ENCODE measurements at places on chromosomes 3 and 15. TPM values are rescaled to one million over a fixed set of nuclear protein-coding genes. Genes with fewer than 3 reads are reported as not detected.

GRCh38 chr3:186172353-186172752, 63.5 kb upstream of the ETV5 start:
- DNase-seq, result no peak
- no peaks in the 10 kb centered on the region for H3K36me3 ChIP-seq
- no peak overlapping the region for H3K4me3 ChIP-seq
- peaks cover 3% of the 10 kb centered on the region for H3K4me1 ChIP-seq
- H3K27me3 ChIP-seq, result no peaks in the 10 kb centered on the region
- H3K27ac ChIP-seq, result no peak overlapping the region

GRCh38 chr3:160012108-160012507, 23.5 kb downstream of the IL12A start:
- no peaks in the 10 kb centered on the region for H3K4me1 ChIP-seq
- no peak for DNase-seq
- no peak overlapping the region for H3K27ac ChIP-seq
- H3K27me3 ChIP-seq, result no peaks in the 10 kb centered on the region
- H3K36me3 ChIP-seq, result no peaks in the 10 kb centered on the region

DNA sequence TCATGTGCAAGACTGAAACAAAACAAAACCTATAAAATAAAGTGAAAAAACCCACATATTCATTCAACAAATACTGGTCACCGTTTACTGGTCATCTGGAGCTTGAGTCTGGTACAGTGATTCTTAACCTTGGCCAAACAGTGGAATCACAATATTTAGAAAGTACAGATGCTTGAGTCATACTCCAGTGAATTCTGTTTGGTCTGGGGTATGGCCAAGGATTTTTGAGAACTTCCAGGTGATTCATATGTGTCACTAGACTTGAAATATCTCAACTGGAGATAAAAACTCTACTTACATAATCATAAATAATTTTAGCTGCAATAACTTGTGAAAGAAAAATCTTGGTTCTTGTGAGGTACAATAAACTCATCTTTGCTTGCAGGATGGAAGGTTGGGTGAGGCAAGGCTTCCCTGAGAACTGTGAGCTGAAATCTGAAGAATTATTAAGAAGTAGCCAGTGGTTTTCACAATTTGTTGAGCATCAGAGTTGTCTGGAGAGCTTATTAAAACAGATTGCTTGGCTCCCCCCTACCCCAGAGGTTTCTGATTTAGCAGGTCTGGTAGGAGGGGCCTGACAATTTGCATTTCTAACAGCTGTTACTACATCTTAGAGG, 9.6 kb downstream of the NEK11 start:
- no peaks in the 10 kb centered on the region for H3K27me3 ChIP-seq
- no peak overlapping the region for H3K27ac ChIP-seq
- H3K4me1 ChIP-seq, result no peaks in the 10 kb centered on the region

GRCh38 chr3:151067158-151067557, 18.3 kb upstream of the MED12L start:
- no peaks in the 10 kb centered on the region for H3K36me3 ChIP-seq
- H3K27ac ChIP-seq, result no peak overlapping the region

- no peak overlapping the region for H3K4me3 ChIP-seq
- no peaks in the 10 kb centered on the region for H3K27me3 ChIP-seq
- no peak for DNase-seq
- no peak overlapping the region for H3K27ac ChIP-seq
- H3K36me3 ChIP-seq, result no peaks in the 10 kb centered on the region
- no peaks in the 10 kb centered on the region for H3K4me1 ChIP-seq
Observed at GRCh38 chr3:143155756-143156155, 36.2 kb downstream of the CHST2 start.

GRCh38 chr3:101779822-101780381, 891 bp downstream of the NXPE3 start:
- H3K4me1 ChIP-seq, result peaks cover 30% of the 10 kb centered on the region
- H3K36me3 ChIP-seq, result no peaks in the 10 kb centered on the region
- DNase-seq, result no peak
- H3K27me3 ChIP-seq, result no peaks in the 10 kb centered on the region
- H3K27ac ChIP-seq, result peak overlapping the region; percentile 80

- H3K36me3 ChIP-seq, result no peaks in the 10 kb centered on the region
- H3K27ac ChIP-seq, result no peak overlapping the region
- no peak for DNase-seq
- H3K4me1 ChIP-seq, result no peaks in the 10 kb centered on the region
Observed at GRCh38 chr15:70812827-70813364, 41.1 kb downstream of the LARP6 start.

GRCh38 chr3:70861234-70861633, 548.8 kb upstream of the MDFIC2 start:
- H3K27me3 ChIP-seq, result no peaks in the 10 kb centered on the region
- H3K4me1 ChIP-seq, result peaks cover 13% of the 10 kb centered on the region
- no peak for DNase-seq
- no peak overlapping the region for H3K4me3 ChIP-seq
- no peaks in the 10 kb centered on the region for H3K36me3 ChIP-seq
- H3K27ac ChIP-seq, result no peak overlapping the region

- no peak overlapping the region for H3K27ac ChIP-seq
- H3K36me3 ChIP-seq, result no peaks in the 10 kb centered on the region
- peaks cover 14% of the 10 kb centered on the region for H3K4me1 ChIP-seq
- no peak overlapping the region for H3K4me3 ChIP-seq
- no peaks in the 10 kb centered on the region for H3K27me3 ChIP-seq
- no peak for DNase-seq
Observed at GRCh38 chr15:70447928-70448698, 315.2 kb downstream of the UACA start.

DNA sequence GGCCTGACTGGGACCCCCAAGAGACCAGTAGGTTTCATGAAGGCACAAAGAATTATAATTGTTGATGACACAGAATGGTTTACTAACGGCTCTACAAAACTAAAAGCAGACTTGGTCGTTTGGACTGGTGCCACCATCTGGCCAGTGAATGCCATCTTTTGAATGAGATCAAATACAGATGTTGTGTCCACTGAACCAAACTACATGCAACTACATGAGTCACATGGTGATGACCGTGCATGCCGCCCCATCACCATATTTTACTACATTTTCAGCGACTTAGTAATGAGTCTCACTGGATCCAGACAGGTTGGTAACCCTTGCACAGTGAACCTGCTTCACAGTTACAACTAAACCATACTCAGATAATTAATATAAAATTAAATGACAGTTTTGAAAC, 803.3 kb downstream of the DIPK2A start:
- H3K27me3 ChIP-seq, result no peaks in the 10 kb centered on the region
- peaks cover 21% of the 10 kb centered on the region for H3K4me1 ChIP-seq
- H3K4me3 ChIP-seq, result no peak overlapping the region
- no peak overlapping the region for H3K27ac ChIP-seq
- no peak for DNase-seq
- H3K36me3 ChIP-seq, result no peaks in the 10 kb centered on the region

GRCh38 chr3:127835993-127836882, 13.9 kb upstream of the MGLL start:
- no peaks in the 10 kb centered on the region for H3K27me3 ChIP-seq
- no peaks in the 10 kb centered on the region for H3K4me1 ChIP-seq
- H3K36me3 ChIP-seq, result no peaks in the 10 kb centered on the region
- no peak overlapping the region for H3K4me3 ChIP-seq
- H3K27ac ChIP-seq, result no peak overlapping the region

- no peak for DNase-seq
- H3K27ac ChIP-seq, result no peak overlapping the region
- no peaks in the 10 kb centered on the region for H3K36me3 ChIP-seq
- H3K27me3 ChIP-seq, result no peaks in the 10 kb centered on the region
- H3K4me3 ChIP-seq, result no peak overlapping the region
Observed at GRCh38 chr15:40877694-40878093, 3.7 kb upstream of the RHOV start.

GRCh38 chr3:112776836-112777235, 69.8 kb downstream of the CD200R1L start:
- no peak overlapping the region for H3K4me3 ChIP-seq
- H3K36me3 ChIP-seq, result no peaks in the 10 kb centered on the region
- H3K4me1 ChIP-seq, result peaks cover 93% of the 10 kb centered on the region
- DNase-seq, result no peak

- H3K36me3 ChIP-seq, result no peaks in the 10 kb centered on the region
- no peaks in the 10 kb centered on the region for H3K27me3 ChIP-seq
Observed at GRCh38 chr15:79076661-79077060, 13.9 kb downstream of the RASGRF1 start.

DNA sequence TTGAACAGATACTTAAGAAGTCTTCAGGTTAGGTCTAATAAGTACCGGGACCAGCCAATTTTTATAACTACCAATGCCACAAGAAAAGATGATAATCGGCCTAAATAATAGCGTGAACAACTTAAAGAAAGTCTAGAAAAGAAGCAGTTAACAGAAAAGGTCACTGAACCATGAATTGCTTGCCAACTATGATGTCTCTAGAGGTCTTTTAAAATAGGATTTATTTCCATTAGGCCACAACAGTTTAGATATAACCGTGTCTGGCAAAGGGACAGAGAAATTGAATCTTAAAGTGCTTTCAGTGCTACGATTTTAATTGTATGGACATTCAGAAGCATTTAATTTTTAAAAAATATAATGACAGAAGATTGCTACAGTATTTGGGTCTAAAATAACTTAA, 1070.4 kb downstream of the ROBO1 start:
- H3K36me3 ChIP-seq, result no peaks in the 10 kb centered on the region
- no peak overlapping the region for H3K4me3 ChIP-seq
- H3K4me1 ChIP-seq, result no peaks in the 10 kb centered on the region
- no peak for DNase-seq
- no peak overlapping the region for H3K27ac ChIP-seq
- H3K27me3 ChIP-seq, result no peaks in the 10 kb centered on the region

- H3K27me3 ChIP-seq, result no peaks in the 10 kb centered on the region
- DNase-seq, result no peak
- H3K36me3 ChIP-seq, result no peaks in the 10 kb centered on the region
- no peak overlapping the region for H3K4me3 ChIP-seq
Observed at GRCh38 chr3:141236361-141236760, 4.7 kb downstream of the PXYLP1 start.

- no peak for DNase-seq
- H3K4me1 ChIP-seq, result no peaks in the 10 kb centered on the region
- H3K27ac ChIP-seq, result no peak overlapping the region
- H3K27me3 ChIP-seq, result no peaks in the 10 kb centered on the region
Observed at GRCh38 chr15:34821831-34822230, 26.5 kb upstream of the ACTC1 start.

DNA sequence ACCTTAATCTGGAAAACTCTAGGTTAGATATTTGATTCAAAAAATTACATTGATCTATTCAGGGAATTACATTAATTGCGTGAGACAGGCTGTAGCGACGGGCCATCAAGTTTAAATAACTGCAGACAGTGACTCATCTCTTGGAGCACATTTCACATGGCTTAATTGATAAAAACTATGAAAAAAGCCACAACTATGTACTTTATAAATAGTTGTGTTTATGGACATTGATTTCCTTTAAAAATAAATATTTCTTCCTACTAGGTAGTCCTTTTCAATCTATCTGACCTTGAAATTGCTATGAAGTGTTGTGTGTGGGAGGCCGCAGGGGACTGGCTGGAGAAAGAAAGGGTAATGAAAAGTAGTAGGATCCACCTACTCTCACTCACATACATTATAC, 157.8 kb downstream of the IL1RAP start:
- H3K27me3 ChIP-seq, result no peaks in the 10 kb centered on the region
- no peak overlapping the region for H3K27ac ChIP-seq
- DNase-seq, result no peak
- no peaks in the 10 kb centered on the region for H3K4me1 ChIP-seq

DNA sequence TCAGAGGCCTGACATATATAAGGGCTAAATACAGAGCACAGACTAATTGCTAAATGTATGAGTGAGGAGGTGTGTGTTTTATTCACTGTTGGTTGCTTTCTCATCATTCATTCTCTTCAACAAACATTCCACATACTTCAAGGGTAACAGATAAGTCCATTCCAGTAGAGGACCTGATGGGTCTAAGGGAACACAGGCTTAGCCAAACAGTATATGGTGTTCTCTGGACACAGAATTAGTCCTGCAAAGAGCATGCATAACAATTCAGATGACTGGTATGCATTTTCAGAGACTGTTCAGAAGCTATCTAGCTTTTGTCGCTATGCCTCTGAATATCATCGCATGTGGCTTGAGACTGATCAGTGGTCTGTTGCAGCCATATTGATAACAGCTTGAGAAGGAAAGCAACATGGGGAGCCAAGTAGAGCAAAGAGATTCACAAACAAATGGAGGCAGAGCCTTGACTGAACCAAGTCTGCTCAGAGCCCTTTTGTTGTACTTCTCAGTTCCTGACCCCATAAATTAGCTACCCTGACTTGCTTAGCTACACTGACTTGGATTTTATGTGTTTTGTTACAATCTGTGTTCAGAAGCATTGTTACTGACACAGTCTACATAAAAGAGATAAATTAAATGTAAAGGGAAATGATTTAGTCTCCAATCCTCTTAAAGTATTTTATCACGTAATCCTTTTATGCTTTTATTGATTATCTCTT, 1178.7 kb downstream of the ROBO1 start:
- no peak overlapping the region for H3K4me3 ChIP-seq
- H3K27ac ChIP-seq, result no peak overlapping the region
- no peak for DNase-seq
- no peaks in the 10 kb centered on the region for H3K36me3 ChIP-seq
- no peaks in the 10 kb centered on the region for H3K4me1 ChIP-seq

- no peak overlapping the region for H3K4me3 ChIP-seq
- no peaks in the 10 kb centered on the region for H3K4me1 ChIP-seq
- no peaks in the 10 kb centered on the region for H3K27me3 ChIP-seq
- DNase-seq, result no peak
Observed at GRCh38 chr3:123713211-123713610, 128.4 kb upstream of the HACD2 start.

Gene FAM107A
- 88.6 TPM for total RNA-seq

Gene FANCD2OS
- not detected for total RNA-seq

Gene SCAMP5
- 6.6 TPM for total RNA-seq

Gene NRG4
- total RNA-seq, result not detected

Gene STAC
- total RNA-seq, result 3.9 TPM

Gene TMCO5A
- total RNA-seq, result not detected

Gene PGBD4
- 1.5 TPM for total RNA-seq

Gene GOLGA6L4
- total RNA-seq, result 5.9 TPM

Gene SLC25A38
- 20.6 TPM for total RNA-seq

Gene ZBED2
- total RNA-seq, result 4.9 TPM

Gene COX17
- total RNA-seq, result 27.3 TPM

Measured in vagina (tissue), 2 donors.